IPS DF 6.9 (cell line): ENCODE measurements at places on chromosomes 7 and 10.

DNA sequence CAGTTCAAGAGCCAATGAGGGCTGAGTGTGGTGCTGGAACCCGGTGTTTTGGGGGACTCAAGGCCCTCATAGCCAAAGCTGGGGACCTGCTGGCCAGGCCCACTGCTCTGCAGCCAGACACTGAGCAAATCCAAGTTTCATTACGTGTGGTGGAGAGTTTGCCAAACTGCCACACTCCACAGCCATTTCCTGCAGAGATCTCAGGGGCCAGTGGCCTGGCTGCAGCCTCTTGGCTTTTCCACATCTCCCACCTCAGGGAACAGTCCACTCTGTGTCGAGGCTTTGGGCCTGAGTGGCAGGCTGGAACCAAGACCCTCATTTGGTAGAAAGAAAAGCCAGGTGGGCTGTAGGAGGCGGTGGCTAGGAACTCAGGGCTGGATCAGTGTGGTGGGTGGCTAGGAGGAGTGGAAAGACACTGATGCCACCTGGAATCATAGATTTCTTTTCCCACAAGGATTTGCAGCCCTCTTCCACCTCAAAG is 3.2 kb downstream of the HOXA11 start:
- no peak for DNase-seq

DNA sequence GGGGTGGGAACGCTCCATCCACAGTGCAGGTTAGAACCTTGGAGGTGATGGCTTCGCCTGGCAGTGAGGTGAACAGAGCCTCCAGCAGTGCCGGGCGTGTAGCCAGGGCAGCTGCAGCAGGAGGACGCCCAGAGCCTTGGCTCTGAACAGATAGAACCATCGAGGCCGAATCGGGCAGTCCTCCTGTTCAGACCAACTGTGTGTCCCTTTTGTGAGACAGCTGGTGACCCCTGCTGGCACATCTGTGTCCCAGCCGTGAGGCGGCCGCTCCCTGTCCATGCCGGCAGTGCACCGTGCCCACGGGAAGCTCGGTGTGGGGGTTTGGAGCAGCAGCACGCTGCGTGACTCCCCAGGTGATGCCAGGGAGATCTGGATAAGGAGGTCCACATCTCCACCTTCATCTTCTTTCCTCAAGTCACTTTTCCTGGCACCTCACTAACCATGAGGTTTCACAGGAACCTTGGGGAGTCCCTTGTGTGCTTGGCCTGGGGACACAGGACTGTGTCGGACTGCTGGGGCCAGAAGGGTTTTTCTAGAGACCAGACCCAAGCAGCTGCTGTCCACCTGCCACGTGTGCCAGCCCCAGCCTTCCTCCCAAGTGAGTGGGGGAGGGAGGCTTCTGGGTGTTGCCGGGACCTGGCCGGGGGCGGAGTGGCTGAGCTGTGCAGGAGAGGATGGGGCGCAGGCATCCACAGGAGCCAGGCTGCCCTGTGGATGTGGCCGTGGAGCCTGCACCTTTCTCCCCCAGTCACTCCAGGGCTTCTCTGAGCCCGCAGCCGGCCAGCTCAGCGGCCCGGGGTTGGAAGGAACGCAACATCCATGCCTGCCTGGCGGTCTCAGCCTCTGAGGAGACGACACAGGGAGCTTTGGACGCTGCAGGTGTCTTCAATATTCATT is 69.4 kb downstream of the DNAJB6 start:
- no peak for DNase-seq

- DNase-seq = no peak
Measured at GRCh38 chr10:99123336-99123735, 112.3 kb downstream of the HPSE2 start.

DNA sequence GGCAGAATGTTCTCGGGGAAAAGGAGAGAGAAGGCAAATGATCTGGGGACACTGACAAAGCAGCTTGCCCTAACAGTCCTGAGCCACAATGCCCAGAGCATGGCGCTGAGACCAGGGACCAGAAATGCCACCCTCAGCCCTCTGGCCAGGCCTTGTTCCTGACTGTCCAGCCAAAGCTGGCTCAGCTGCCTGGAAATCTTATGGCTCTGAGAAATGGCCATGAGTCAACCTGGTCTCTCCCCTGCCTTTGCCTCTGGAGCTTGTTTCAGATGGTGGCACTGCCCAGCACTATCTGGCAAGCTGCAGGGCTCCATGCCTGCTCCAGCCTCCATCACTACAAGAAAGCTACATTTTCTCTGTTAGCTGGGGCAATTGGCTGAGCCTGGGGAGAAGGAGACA is 90.5 kb upstream of the PLXNA4 start:
- no peak for DNase-seq

DNA sequence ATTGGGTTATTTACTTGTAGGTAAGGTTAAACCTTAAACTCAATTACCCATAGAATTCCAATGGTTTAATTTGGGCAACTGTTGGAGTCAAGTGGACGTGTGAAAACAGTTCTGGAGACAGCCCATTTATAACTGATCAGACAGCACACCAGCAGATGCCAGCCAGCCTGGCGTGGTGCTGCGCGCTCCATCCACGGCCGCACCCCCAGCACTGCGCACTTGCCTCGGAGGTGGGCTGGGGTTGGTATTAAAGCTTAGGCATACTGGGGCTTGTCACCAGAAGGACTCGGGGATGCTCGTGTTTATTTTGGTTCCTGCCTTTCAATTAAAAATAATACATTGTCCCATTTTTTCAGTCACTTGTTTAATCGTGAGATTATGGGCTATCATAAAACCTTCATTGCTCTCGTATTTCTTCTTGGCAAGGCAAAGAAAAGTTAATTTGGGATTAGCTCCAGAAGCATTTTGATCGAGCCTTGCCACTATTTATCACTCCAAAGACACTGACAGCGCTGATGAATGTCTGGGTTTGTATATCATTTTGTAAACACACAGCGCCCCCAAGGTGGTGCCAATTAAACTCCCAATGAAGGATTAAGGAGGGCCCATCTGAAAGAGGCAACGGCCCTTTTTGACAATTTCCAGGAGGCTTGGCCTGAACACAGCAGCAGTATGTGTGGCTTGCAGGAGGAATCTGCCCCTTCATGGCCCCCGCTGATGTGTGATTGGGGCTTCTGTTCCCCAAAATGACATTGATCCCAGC is 204.5 kb upstream of the CXCL12 start:
- no peak for DNase-seq

DNA sequence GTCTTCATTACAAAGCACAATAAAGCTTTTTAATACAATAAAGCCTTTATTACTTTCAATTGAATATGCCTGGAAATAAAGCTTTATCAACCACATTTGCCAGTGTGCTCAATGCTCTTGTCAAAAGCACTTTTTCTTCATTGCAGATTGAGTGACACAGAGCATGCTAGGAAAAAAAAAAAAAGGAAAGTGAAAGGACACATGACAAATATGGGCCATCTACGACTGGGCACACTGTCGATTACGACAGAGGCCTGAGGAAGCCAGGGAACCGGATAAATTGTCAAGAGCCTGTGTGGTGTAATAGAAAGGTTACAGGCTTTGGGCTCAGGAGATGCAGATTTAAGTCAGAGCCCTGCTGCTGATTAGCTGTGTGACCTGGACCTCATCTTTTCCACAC is 84.8 kb upstream of the LRGUK start:
- DNase-seq = no peak
